Stimulated activated CD8-positive, alpha-beta memory T cell treated with anti-CD3 and anti-CD28 coated beads, Interleukin-4, amount 100 ng/mL, for 1 hour (primary cell): ENCODE measurements at places on chromosomes 2 and 18.

- DNase-seq: no peak
These were observed 3.7 kb downstream of the STK17B start for GRCh38 chr2:196167666-196168065.

DNA sequence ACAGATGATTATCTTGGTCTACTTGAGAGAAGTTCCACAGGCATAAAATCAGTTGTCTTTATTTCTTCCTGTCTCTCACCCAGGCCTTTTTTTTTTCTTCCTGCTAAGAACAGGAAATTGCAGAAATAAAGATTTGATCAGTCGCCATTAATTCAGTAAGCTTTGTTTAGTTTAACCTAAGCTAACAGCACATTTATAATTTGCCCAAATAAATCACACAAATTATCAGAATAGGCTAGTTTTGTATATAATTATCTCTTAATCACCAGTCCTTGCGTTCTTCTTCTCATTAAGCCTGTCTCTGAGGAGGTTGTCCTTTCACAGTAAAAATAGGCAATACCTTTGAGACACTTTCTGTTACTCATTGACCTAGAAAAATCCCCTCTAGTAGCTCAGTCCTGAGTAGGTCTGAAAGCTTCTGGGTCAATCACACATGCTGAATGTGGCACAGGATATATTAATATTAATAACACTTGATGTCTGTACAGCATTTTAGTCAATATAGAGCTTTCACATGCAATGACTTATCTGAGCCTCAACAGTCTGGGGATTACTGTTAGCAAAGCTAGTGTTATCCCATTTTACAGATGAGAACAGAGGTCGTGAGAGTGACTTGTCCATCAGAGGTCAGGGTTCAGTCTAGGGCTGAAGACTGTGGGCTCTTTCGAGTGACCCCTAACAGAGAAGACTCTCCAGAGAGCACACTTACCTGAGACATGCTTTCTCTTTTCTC, 11.2 kb upstream of the STK17B start:
- no peak for DNase-seq

GRCh38 chr2:42114091-42114490, 55.1 kb upstream of the EML4 start:
- DNase-seq: no peak

DNA sequence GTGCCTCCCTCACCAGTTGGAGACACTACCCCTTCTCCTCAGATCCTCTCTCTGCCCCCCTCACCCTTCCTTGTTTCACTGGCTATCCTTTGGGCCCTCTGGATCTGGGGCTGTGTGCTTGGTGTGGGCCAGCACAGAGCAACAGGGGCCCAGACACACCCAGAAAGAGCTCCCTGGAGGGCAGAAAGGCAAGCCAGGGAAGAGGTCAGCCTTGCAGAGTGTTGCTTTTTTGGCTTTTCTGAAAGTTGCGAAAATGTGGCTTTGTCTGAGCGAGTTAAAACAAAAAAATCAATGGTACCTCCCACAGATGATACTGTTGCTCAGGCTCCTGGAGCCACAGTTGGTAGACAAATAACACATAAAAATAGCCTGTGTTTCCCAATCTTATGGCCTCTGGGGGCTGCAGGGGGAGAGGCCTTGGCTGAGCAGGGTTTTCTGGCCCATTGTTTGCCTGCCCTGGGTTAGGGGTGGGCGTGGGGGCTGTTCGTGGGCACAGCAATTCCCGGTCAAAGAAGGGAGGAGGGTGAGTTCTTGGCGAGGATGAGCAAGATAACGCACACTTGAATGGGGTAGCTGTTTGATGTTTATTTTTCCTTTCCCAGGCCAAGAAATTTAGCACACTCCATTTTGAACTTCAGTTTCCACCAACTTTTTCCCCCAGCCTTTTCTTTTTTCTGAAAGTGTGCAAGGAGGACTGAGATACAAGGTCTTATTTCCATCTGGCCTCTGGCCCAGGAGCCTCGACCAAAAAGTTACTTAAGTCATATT, 167.0 kb upstream of the HAAO start:
- DNase-seq: no peak

DNA sequence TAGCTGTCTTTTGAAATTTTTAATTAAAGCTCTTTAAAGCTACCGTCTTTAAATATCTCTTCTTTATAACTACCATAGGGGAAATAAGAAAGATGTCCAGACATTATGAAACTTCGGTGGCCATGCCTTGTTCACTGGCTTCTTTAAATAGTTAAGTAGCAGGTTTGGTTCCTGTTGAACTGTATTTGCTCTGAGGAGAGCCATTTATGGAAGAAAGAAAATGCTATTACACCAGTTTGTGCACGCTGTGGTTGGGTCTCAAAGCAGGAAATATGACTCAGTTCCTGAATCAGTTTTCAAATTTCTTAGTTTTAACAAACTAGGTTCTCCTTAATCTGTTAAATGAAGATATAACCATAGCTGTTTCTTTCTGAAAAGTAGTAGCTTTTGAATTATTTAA, 12.2 kb downstream of the ARPC2 start:
- peak; percentile 29 for DNase-seq

DNA sequence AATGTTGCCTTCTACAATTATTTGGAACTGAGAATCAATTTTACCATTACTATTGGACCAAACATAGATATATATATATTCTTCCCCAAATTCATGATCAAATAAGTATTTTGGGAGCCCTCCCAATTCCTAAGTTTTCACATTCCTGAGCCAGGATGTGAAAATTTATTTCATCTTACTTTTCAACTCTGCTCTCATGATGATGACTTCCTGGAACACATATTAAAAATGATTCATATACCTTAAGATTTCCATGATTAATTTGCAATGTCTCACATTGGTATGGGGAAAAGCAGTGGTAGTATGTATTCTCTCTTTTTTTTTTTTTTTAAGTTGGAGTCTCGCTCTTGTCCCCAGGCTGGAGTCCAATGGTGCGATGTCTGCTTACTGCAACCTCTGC, 596.1 kb upstream of the ZEB2 start:
- no peak for DNase-seq
